ENCODE measurements at places on chromosomes 4 and X.

- DNase-seq = no peak
These were observed 8.0 kb upstream of the CRMP1 start for GRCh38 chr4:5900844-5901243.

DNA sequence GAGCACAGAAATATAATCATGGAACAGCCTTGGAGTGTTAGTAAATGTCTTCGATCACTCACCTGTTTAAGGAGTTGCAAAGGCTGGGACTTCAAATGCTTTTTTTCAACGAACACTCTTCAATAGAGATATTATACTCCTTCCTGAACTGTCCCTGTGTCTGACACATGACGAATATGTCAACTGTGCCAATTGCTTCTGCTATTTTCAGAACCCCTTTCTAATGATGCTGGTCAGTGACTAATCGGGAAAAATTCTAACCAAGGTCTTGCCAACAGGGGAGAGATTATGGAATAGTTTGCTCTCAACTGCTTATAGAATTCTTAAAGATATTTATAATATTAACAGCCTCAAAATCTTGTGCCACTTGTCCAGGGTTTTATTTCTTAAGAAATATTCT is 8.5 kb upstream of the KLHL34 start:
- DNase-seq = no peak

DNA sequence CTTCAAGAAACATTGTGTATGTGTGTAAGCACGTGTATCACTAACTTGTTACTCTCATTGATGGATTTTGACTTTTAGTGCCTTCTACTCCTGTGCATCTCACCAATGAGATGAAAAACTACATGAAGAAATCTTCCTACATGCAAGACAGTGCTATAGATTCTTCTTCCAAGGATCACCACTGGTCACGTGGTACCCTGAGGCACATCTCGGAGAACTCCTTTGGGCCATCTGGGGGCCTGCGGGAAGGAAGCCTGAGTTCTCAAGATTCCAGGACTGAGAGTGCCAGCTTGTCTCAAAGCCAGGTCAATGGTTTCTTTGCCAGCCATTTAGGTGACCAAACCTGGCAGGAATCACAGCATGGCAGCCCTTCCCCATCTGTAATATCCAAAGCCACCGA is 86.5 kb downstream of the SLC10A6 start:
- no peak for DNase-seq

- DNase-seq = no peak
These were observed 52.1 kb downstream of the KLHL34 start for GRCh38 chrX:21606002-21606401.

- no peak for DNase-seq
These were observed 16.0 kb downstream of the ATP5ME start for GRCh38 chr4:657834-658667.

DNA sequence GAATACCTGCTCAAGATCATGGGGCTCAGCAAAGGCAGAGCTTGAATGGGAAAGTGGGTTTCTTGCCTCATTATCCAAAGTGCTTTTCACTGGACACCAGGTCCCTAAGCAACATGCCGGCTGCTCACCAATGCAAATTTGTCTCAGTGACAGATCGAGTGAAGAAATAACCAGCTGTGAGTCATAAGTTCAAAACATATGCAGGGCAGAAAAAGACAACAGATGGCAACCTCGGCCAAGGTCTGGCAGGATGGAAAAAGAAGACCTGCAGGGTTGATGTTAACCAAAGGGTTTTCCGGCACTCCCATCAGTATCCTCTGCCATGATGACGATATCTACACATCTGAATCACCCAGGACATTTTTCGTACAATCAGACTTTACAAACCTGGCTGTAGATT is 124.1 kb downstream of the AFAP1 start:
- no peak for DNase-seq

- no peak for DNase-seq
These were observed 127.1 kb downstream of the TRIML1 start for GRCh38 chr4:188266386-188266785.

DNA sequence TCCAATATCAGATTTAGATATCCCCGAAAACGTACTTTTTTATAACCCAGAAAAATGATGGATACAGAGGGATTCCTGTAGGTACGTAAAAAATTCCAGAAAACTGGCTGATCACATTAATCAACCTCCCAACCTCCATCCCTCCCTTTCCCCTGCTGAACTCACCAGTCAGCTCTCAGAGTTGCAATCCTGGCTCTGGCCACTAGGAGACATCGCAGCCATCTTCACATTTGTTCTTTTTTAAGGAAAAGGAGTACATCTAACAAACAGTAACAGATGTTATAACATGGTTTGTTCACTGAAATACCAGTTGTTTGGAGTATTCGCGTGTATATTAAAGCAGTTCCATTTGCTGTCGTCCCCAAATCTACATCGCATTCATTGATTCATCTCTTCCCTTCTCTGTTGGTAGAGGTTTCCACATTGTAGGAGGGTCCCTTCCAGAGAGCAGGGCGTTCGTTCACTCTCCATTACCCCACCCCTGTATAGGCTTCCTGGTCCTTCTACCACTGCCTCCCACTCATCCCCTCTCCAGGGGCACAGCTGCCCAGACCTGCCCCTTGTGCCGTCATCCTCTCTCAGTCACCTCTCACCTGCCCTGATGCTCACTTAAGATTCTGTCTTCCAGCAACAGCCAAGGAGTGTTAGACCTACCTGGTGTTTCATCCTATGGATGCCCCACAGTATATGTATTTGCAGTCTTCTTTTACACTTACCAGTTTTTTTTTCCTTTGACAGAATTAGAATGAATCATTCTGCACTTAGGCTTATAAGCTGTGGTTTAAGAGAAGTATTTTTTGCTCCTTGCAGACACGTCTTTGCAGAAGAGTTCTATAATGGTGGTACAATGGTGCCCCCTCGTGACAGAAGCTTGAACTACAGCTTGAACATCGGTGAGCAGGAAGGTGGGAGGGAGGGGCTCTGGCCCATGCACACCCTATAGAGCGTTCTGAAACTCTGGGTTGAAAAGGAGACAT is 36.8 kb upstream of the RAB40AL start:
- no peak for DNase-seq

DNA sequence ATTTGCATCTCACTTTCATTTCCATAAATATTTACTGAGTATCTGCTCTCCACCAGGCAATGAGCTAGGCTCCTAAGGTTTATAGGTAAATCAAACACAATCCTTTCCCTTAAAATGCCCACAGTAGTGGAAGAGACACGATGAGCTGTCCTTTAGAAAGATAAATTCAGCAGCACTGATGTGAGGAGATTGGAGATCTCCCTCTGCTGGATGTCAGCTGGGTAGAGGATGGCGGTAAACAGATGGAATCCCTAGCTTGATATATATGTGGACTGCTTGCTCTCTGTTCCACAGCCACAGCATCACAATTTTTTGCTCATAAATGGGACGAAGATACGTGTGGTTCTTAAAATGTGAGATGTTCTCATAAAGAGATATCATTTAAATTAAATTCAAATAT is 216.4 kb upstream of the RASGEF1B start:
- DNase-seq = no peak

- DNase-seq = no peak
These were observed 21.1 kb upstream of the HMX1 start for GRCh38 chr4:8892556-8893226.
